ENCODE measurements at places on chromosomes 7 and 10. TPM values are rescaled to one million over a fixed set of nuclear protein-coding genes. Genes with fewer than 3 reads are reported as not detected.

The FFAR4 gene
- not detected for total RNA-seq

The SPDYE2B gene
- not detected for total RNA-seq

The C10orf62 gene
- not detected for total RNA-seq

The HOXA11 gene
- not detected for total RNA-seq

The RHBDD2 gene
- total RNA-seq = 61.9 TPM

The FAM13C gene
- total RNA-seq = not detected

The SYT15B gene
- total RNA-seq = not detected

The MET gene
- total RNA-seq = 0.16 TPM

The ARHGEF5 gene
- 1.2 TPM for total RNA-seq

The ARMH3 gene
- 38.9 TPM for total RNA-seq

The TMEM270 gene
- total RNA-seq = not detected

The SPAG6 gene
- not detected for total RNA-seq

The OR2A42 gene
- total RNA-seq = not detected

The LRRTM3 gene
- total RNA-seq = not detected

The C10orf143 gene
- 7.1 TPM for total RNA-seq

Measured in natural killer cell (primary cell).